Tibial nerve (tissue), 4 donors: ENCODE measurements at places on chromosomes 7 and 10. TPM values are rescaled to one million over a fixed set of nuclear protein-coding genes. Genes with fewer than 3 reads are reported as not detected.

Gene CALHM2
- total RNA-seq, result 61.4 TPM

Gene CDHR1
- not detected for total RNA-seq

Gene ELAPOR2
- 16.5 TPM for total RNA-seq

Gene NEUROG3
- total RNA-seq, result not detected

Gene ETV1
- 10.8 TPM for total RNA-seq

Gene AGR3
- total RNA-seq, result not detected

Gene CALML5
- total RNA-seq, result not detected

Gene SYCE1
- total RNA-seq, result 3.5 TPM

Gene BRAT1
- 38.0 TPM for total RNA-seq

Gene AGAP6
- total RNA-seq, result 37.5 TPM

Gene CDK14
- total RNA-seq, result 30.4 TPM

Gene SPDYE8
- not detected for total RNA-seq

Gene AKR1D1
- total RNA-seq, result not detected

Gene TECTB
- not detected for total RNA-seq

Gene C10orf143
- 4.8 TPM for total RNA-seq

Gene SLC18A3
- total RNA-seq, result not detected
